ENCODE measurements at places on chromosomes 5 and 9.

DNA sequence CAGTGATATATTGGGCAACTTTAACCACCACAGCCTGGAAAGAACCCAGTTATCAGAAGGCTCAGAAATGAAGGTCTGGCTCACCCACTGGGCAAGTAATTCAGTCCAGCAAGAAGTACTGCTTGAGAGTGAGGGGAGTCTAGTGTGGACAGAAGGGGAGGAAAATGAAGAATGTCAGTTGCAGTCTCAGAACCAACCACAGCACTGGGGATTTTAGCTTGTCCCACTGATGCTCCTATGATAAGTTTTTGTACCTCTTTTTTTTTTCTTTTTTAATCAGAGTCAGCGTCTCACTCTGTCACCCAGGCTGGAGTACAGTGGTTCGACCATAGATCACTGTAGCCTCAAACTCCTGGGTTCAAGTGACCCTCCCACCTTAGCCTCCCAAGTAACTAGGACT lies 9.4 kb upstream of the CD72 start:
- no peak for DNase-seq

GRCh38 chr5:67173959-67174358 lies 22.6 kb downstream of the CD180 start:
- no peak for DNase-seq

DNA sequence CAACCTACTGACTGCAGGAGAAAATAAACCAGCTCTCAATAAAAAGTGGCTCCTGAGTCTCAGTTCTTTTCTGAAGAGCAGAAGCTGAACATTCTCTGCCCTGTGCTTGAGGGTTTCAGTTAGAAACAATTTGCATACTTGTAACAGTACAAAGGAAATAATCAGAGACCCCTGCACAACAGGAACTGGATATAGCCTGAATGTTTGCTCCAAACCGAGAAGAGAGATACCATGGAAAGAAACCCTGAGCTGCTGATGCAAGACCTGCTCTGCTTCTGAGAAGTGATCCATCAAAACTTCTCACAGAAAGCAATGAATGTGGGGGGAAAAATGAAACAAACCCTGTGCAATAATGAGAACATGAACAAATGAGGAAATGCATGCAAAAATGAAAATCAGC lies 592.9 kb downstream of the SEMA5A start:
- DNase-seq: no peak

DNA sequence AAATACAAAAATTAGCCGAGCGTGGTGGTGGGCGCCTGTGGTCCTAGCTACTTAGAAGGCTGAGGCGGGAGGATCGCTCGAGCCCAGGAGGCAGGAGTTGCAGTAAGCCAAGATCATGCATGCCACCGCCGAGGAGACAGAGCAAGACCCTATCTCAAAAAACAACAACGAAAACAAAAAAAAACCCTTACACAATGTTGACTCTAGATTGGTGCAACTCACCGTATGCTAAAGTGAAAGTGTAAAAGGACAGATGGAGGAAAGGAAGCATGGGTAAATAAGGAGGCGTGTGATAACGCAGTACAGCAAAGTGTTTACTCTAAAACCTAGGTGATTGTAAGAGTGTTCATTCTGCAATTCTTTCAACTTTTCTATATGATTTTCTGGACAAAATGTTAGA lies 15.9 kb upstream of the RUFY1 start:
- DNase-seq: no peak

GRCh38 chr9:16544842-16545241 lies 325.6 kb downstream of the BNC2 start:
- no peak for DNase-seq

DNA sequence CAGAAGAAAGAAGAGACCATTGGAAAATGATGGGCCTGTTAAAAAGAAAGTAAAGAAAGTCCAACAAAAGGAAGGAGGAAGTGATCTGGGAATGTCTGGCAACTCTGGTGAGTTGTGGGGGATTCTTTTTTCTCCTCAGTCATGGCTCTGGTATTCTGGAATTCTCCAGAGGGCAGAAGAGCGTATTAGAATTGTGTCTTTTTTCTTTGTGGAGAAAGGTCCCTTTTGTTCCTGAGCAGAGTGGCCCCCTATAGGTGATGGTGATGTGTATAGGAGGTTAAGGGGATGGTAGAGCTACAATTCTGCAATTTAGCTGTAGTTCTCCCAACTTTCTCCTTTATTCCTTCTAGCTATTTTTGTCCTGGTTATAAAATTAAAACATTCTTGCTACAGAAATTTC lies 1.6 kb upstream of the DHFR start:
- DNase-seq: no peak

DNA sequence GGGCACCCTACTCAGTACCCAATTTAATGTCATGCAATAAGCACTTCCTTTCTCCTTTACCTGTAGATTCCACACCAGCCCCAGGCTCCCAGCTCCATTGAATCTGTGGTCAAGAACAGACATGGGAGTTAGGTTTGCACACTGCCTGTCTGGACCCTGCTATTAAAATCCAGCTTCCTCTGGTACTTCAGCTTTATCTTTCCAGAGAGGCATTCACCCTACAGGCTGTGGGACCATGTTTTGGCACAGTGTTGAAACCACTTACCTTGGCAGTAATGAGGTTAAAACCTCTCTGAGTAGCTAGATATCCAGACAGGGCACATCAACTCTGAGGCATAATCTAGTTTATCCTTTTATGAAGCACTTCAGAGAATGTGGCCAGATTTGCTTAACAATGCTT lies 191.5 kb upstream of the PCSK5 start:
- no peak for DNase-seq

GRCh38 chr9:27142299-27142930 lies 33.4 kb downstream of the TEK start:
- no peak for DNase-seq

DNA sequence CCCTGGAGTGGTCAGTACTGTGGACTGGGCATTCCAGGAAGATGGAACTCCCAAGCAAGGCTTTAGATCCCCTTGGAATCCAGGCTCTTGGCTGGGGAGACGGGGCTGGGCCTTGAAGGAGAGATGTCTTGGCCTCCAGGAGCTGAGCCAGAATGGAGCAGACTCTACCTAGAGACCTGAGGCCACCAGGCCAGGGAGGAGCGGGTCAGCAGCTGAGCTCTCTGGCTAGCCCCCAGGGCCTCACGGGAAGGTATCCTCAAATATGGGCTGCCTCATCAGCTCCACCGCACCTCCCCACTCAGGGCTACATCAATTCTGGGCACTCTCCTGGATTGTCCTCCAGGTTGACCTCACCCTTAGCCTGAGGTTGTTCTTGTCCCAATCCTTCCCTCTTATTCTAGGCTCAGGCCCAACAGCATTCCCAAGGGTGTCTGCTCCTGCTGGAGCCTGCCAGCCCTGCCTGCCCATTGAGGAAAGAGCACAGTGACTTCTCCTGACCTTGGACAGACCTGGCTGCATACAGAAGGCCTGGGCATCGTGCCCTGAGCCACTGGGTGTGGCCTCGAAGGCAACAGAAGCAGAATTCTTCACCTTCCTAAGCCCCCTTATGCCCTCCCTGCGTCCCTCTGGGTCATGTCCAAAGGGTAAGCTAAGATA lies 3.0 kb upstream of the PDLIM4 start:
- DNase-seq: no peak

DNA sequence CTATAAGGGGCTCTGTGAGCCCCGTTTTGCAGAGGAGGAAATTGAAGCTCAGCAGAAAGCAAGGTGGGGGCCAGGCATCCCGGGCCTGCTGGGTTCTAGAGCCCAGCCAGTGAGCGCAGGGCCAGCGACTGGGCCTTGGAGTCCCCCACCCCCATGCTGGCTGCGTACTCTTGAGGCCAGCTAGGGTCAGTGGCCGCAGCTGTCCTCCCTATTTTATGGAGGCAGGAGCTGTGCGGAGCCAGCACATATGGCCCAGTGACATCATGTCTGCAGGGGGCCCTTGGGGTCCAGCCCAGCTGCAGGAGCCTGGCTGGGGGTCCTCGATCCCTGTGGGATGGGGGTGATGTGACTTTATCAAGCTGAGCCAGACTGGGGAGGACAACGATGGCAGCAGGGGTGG lies 71.3 kb downstream of the HMCN2 start:
- DNase-seq: no peak

GRCh38 chr9:129624947-129625346 lies 1.0 kb upstream of the NTMT1 start:
- DNase-seq: no peak

GRCh38 chr9:113636165-113636564 lies 172.6 kb downstream of the RGS3 start:
- DNase-seq: no peak

Measured in stimulated activated naive CD4-positive, alpha-beta T cell treated with Interleukin-2 at 50 U/mL for 16 hours (primary cell).